HepG2 (cell line): ENCODE measurements at places on chromosomes 4 and X.

GRCh38 chrX:33307911-33308354 is 96.6 kb upstream of the DMD start:
- H3K27ac ChIP-seq, result no peak overlapping the region
- no peaks in the 10 kb centered on the region for H3K27me3 ChIP-seq
- H3K4me3 ChIP-seq, result no peak overlapping the region
- DNase-seq, result no peak

- DNase-seq, result no peak
- H3K27ac ChIP-seq, result no peak overlapping the region
- no peak overlapping the region for H3K4me3 ChIP-seq
- H3K4me1 ChIP-seq, result no peaks in the 10 kb centered on the region
- no peaks in the 10 kb centered on the region for H3K27me3 ChIP-seq
- H3K36me3 ChIP-seq, result no peaks in the 10 kb centered on the region
These were observed 55.9 kb downstream of the PCDH18 start for GRCh38 chr4:137476345-137476744.

- H3K4me1 ChIP-seq, result no peaks in the 10 kb centered on the region
- no peaks in the 10 kb centered on the region for H3K36me3 ChIP-seq
- no peak for DNase-seq
- H3K27ac ChIP-seq, result no peak overlapping the region
- H3K27me3 ChIP-seq, result no peaks in the 10 kb centered on the region
- no peak overlapping the region for H3K4me3 ChIP-seq
These were observed 15.0 kb upstream of the OTUD4 start for GRCh38 chr4:145195167-145195952.

DNA sequence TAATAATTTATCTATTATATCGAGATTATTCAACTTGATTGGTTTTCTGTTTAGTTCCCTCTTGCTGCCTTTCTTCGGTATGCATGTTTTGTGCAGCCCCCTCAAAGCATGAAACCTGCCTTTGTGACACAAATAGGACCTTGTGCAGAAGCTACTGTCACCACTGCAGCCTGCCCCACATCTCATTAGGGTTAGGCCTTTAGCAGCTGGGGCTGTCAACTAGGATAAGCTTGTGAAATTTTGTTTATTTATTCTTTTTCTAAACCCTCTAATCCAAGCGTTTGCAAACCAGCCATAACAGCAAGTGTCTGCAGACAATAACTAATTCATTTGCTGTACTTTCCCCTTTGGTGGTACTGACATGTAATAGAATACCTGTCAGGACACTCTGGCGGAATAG is 258.9 kb downstream of the RCHY1 start:
- H3K4me1 ChIP-seq, result no peaks in the 10 kb centered on the region
- H3K27ac ChIP-seq, result no peak overlapping the region

DNA sequence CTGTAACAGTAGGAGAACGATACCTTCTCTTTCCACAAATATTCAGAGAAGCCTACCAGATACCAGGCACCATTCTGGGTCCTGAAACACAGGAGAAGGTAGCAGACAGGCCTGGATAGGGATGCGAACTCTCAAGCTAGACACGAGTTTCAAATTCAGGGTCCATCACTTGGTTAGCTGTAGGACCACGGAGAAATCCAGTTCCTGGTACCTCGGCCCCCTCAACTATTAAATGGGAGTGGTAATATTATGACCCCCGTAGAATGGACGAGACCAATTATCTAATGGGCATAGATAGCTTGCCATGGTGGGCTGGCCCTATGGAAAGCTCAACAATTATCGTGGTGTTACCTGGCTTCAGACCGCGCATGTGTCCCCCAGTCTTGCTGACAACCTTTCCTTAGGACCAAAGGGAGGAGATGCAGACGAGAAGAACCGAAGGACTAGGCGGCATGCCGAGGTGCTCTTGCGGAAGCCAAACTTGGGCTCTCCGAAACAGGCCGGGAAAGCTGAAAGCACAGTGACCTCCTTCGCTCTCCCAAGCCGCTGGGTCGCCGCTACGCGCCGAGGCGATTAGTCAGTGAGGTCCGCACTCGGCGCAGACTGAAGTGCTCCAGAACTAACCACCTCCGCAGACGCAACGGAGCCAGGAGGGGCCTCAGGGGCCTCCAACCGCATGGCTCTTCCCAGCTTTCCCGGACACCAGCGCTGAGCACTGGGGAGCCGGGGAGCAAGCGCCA is 19.6 kb downstream of the NKX3-2 start:
- peaks cover 76% of the 10 kb centered on the region for H3K27me3 ChIP-seq
- DNase-seq, result no peak
- no peak overlapping the region for H3K27ac ChIP-seq
- no peaks in the 10 kb centered on the region for H3K4me1 ChIP-seq
- no peaks in the 10 kb centered on the region for H3K36me3 ChIP-seq

- H3K36me3 ChIP-seq, result peaks cover 1% of the 10 kb centered on the region; the same call in 1 of the 2 replicates
- H3K4me1 ChIP-seq, result peaks cover 34% of the 10 kb centered on the region
- peak overlapping the region; percentile 77 for H3K27ac ChIP-seq
- H3K27me3 ChIP-seq, result no peaks in the 10 kb centered on the region
- H3K4me3 ChIP-seq, result peak overlapping the region; percentile 93
These were observed 1.7 kb downstream of the SAT1 start for GRCh38 chrX:23784470-23785331.

DNA sequence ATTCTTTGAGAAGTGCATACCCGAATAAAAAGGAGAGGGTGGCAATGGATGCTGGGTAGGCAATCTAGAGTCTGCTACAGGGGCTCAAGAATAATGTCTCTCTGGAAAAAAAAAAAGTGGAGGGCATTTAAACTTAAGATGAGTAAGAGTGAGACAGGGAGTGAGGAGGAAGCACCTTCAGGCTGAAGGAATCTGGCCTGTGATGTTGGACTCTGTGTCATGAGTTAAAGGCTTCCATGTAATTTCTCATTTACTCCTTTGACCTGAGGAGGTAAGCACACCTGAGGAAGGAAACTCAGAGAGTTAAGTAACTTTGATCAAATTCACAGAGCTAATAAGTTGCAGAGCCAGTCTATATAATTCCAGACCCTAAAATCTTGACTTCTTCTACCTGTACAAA is 3.2 kb upstream of the PRKG2 start:
- H3K4me3 ChIP-seq, result no peak overlapping the region
- no peak overlapping the region for H3K27ac ChIP-seq
- H3K36me3 ChIP-seq, result no peaks in the 10 kb centered on the region

GRCh38 chr4:128162434-128162833 is 101.3 kb downstream of the LARP1B start:
- H3K36me3 ChIP-seq, result no peaks in the 10 kb centered on the region
- DNase-seq, result no peak
- peaks cover 35% of the 10 kb centered on the region for H3K4me1 ChIP-seq
- H3K27ac ChIP-seq, result no peak overlapping the region

- H3K27me3 ChIP-seq, result no peaks in the 10 kb centered on the region
- no peaks in the 10 kb centered on the region for H3K36me3 ChIP-seq
- H3K4me1 ChIP-seq, result peaks cover 18% of the 10 kb centered on the region
- no peak overlapping the region for H3K4me3 ChIP-seq
- no peak for DNase-seq
- peak overlapping the region; percentile 48 for H3K27ac ChIP-seq
These were observed 21.3 kb downstream of the TXLNG start for GRCh38 chrX:16807548-16807947.

DNA sequence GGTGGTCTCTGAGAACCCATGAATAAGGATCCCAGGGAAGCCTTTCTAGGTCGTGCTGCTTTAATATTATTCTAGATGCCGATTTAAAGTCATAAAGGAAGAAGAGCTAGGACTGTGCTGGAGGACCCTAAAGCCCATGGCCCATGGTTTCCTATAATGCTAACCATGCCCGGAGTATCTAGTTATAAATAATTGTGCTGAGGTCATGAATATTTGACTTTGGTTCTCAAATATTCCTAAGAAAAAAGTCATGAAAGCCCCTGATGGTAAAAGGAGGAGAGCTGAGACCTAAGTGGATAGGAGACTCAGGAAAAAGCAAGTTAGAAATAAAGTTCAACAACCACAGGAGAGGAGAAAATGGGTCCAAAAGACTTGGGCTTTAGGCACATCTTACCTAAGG is 132.0 kb downstream of the TBL1X start:
- H3K4me3 ChIP-seq, result no peak overlapping the region
- H3K27ac ChIP-seq, result no peak overlapping the region
- H3K27me3 ChIP-seq, result no peaks in the 10 kb centered on the region
- no peak for DNase-seq
- no peaks in the 10 kb centered on the region for H3K4me1 ChIP-seq

- H3K4me1 ChIP-seq, result no peaks in the 10 kb centered on the region
- no peaks in the 10 kb centered on the region for H3K36me3 ChIP-seq
- H3K27me3 ChIP-seq, result no peaks in the 10 kb centered on the region
- no peak overlapping the region for H3K27ac ChIP-seq
These were observed 917.2 kb downstream of the CENPC start for GRCh38 chr4:66628146-66628545.

DNA sequence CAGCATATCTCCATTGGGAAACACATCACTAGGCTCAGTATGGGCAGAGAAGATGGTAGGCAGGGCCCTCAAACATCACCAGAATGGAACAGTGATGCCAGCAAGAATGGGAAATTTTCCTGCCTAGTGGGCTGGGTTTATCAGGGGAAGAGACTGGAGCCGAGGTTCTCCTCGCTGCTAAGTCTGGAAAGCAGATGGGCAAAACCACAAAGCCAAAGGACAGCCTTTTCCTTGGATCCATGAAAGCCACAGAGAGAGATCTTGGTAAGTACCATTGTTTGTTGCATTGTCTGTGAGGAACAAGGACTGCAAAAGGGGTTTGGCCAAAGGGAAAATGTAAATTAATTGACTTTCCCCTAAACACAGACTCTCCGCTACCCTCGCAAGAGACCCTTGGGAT is 80.1 kb downstream of the ATG4A start:
- no peak for DNase-seq
- H3K4me3 ChIP-seq, result no peak overlapping the region
- H3K4me1 ChIP-seq, result no peaks in the 10 kb centered on the region
- no peak overlapping the region for H3K27ac ChIP-seq
- H3K27me3 ChIP-seq, result no peaks in the 10 kb centered on the region

- H3K4me3 ChIP-seq, result no peak overlapping the region
- H3K36me3 ChIP-seq, result no peaks in the 10 kb centered on the region
- H3K27me3 ChIP-seq, result no peaks in the 10 kb centered on the region
- no peak for DNase-seq
- no peak overlapping the region for H3K27ac ChIP-seq
These were observed 904.2 kb downstream of the STPG2 start for GRCh38 chr4:97238956-97239666.

DNA sequence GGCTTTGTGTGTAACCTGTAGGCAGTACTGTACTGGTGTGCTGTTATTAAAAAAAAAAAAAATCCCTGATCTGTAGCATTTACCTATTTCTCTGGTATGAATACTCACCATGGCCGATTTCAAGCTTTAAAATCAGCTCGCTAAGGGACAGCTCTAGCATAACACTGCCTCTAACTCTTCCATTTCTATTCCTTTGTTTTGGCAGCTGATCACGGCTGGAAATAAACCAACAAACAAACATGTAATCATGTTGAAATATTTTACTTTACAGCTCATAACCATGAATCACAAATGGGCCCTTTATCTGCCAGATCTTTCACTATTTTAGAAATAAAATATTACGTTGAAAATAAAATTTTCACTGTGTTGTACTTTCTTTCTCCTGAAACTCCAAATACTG is 60.5 kb upstream of the IL15 start:
- H3K27ac ChIP-seq, result no peak overlapping the region
- no peak for DNase-seq
- no peaks in the 10 kb centered on the region for H3K36me3 ChIP-seq
- H3K27me3 ChIP-seq, result no peaks in the 10 kb centered on the region

DNA sequence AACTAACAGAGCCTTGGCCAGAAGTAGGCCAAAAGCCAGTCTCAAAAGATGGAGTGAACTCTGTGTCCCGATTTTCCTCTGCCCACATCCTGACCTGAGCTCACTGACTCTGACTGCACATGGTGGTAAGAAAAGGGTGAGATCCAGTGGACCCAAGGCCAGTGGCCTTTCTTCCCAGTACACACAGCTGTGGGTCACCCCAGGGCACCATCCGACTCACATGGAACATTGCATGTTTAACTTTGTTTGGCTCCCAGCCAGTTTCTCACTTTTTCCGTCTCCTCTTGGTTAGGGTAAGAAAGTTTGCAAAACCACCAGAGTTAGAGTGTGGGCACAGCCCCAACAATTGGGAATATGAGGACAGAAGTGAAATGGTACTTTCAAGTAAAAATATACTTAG is 69.8 kb downstream of the GAB1 start:
- peak; percentile 4 for DNase-seq
- peaks cover 7% of the 10 kb centered on the region; the same call in 1 of the 2 replicates for H3K4me1 ChIP-seq
- no peak overlapping the region for H3K4me3 ChIP-seq
- H3K27me3 ChIP-seq, result no peaks in the 10 kb centered on the region
- H3K27ac ChIP-seq, result no peak overlapping the region

GRCh38 chr4:82192017-82192673 is 181.6 kb downstream of the HNRNPD start:
- H3K36me3 ChIP-seq, result no peaks in the 10 kb centered on the region
- no peaks in the 10 kb centered on the region for H3K4me1 ChIP-seq
- no peak overlapping the region for H3K27ac ChIP-seq
- H3K27me3 ChIP-seq, result no peaks in the 10 kb centered on the region
- no peak for DNase-seq
- H3K4me3 ChIP-seq, result no peak overlapping the region

- H3K27ac ChIP-seq, result peak overlapping the region; percentile 75
- H3K4me1 ChIP-seq, result peaks cover 36% of the 10 kb centered on the region
- H3K4me3 ChIP-seq, result peak overlapping the region; percentile 64
- no peaks in the 10 kb centered on the region for H3K36me3 ChIP-seq
These were observed 646 bp downstream of the TIGD4 start for GRCh38 chr4:152778656-152779512.

DNA sequence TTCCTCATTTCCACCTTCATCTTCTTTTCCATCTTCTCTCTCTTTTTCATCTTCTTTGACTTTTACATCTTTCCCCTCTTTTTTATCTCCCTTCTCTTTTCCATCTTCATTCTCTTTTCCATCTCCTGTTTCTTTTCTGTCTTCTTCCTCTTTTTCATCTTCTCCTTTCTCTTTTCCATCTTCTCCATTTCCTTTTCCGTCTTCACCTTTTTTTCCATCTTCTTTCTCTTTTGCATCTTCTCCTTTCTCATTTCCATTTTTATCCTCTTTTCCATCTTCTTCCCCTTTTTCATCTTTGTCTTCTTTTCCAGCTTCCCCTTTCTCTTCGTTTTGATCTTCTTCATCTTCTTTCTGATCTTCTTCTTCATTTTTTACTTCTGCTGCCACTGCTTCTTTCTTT is 87.0 kb downstream of the HMGN5 start:
- H3K27ac ChIP-seq, result no peak overlapping the region
- H3K27me3 ChIP-seq, result no peaks in the 10 kb centered on the region
- no peaks in the 10 kb centered on the region for H3K4me1 ChIP-seq
- H3K36me3 ChIP-seq, result no peaks in the 10 kb centered on the region

DNA sequence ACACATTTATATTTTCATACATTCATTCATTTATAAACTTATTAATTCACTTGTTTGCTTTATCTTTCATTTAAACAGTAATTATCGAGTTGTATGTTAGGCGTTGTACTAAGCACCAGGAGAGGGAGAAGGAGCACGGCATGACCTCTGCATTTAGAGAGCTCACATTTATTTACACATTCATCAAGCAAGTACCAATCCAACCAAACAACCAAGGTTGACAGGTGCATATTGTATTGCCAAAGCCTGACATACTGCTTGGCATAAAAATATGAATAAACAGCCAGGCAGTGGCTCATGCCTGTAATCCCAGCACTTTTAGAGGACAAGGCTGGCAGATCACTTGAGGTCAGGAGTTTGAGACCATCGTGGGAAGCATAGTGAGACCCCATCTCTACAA is 37.0 kb upstream of the CLNK start:
- H3K4me1 ChIP-seq, result no peaks in the 10 kb centered on the region
- H3K27me3 ChIP-seq, result no peaks in the 10 kb centered on the region; the same call in 1 of the 2 replicates
- DNase-seq, result no peak
- no peak overlapping the region for H3K4me3 ChIP-seq
- H3K27ac ChIP-seq, result no peak overlapping the region

GRCh38 chr4:151540728-151541388 is 131.9 kb downstream of the FHIP1A start:
- H3K27ac ChIP-seq, result no peak overlapping the region
- H3K4me1 ChIP-seq, result no peaks in the 10 kb centered on the region
- no peaks in the 10 kb centered on the region for H3K36me3 ChIP-seq
- DNase-seq, result no peak
- H3K4me3 ChIP-seq, result no peak overlapping the region
- H3K27me3 ChIP-seq, result no peaks in the 10 kb centered on the region
